ENCODE measurements at places on chromosomes 7 and 10. TPM values are rescaled to one million over a fixed set of nuclear protein-coding genes. Genes with fewer than 3 reads are reported as not detected.

PIP gene
- not detected for total RNA-seq

DNA sequence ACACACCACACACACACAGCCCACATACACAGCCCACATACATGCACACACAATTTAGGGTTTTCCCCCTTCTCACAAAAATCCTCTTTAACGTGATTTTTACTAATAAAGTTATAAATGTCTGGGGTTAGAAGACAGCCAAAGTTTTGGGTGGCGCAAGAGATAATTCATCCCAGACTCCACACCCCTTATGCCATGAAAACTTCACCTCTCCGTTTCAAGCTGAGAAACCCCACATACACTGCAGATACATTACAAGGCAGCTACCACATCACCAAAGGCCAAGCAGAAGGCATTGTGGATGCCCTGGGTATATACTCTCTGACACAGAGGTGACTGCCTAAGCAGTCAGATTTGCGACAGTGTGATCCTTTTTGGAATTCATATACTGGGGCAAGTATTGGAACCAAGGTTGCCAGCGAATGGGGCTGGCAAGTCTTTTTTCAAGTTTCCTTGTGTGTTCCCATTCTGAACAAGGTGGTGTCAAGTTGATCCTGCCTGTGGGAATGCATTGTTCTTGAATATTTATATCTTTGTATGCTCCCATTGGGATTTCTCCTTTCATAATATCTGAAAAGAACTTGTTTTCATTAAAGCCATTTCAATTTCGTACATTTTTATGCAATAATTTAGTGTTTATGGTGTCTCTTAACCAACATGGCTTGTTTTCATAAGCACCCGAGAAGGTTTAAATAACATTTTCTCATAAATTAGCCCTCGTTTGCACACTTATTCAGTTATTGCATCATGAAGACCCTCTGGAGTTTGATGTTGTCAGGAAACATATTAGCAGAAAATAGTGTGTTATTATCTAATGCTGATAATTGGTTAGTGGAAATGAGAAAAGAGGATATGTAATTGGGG is 130.2 kb downstream of the TCF7L2 start:
- DNase-seq, result no peak

DNA sequence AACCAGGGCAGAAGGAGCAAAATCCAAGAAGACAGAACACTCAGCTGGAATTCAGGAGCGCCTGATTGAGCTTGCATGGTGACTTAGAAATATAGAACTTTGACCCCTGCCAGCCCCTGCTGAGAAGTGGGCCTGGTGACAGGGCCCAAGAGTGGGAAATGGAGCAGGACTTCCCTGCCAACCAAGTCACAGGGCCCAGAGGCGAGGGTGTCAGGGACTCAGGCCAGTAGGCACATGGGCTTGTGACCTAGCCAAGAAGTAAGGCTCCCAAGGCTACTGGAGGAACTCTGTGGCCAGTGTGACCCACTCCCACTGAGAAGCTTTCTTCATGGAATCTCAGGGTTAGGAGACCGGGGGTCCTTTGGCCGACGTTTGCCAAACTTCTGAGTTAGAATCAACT is 31.9 kb downstream of the LRRC20 start:
- no peak for DNase-seq

GRCh38 chr7:103811997-103812396 is 177.5 kb downstream of the RELN start:
- no peak for DNase-seq

- no peak for DNase-seq
Measured at GRCh38 chr10:129892548-129893052, 71.5 kb downstream of the EBF3 start.

Measured in liver (tissue), 10 donors.